ENCODE measurements at places on chromosomes 1 and 21. TPM values are rescaled to one million over a fixed set of nuclear protein-coding genes. Genes with fewer than 3 reads are reported as not detected.

CAMK1G gene
- total RNA-seq = 0.17 TPM

DNA sequence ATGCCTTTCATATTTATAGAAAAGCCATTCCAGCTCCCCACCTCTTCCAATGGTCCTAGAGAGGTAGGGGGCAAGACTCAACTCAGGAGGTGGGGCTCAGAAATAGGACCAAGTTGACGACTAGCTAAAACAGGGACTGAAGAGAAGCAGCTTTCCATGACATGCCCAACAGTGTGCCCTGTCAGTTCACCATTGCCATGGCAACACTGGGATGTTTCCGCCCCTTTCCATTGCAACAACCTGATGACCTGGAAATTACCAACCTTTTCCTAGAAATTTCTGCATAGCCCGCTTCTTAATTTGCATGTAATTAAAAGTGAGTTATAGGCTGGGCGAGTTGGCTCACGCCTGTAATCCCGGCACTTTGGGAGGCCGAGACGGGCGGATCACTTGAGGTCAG, 22.4 kb upstream of the INTS3 start:
- H3K27ac ChIP-seq = no peak overlapping the region
- H3K4me3 ChIP-seq = no peak overlapping the region
- H3K36me3 ChIP-seq = no peaks in the 10 kb centered on the region
- DNase-seq = no peak
- no peaks in the 10 kb centered on the region for H3K27me3 ChIP-seq

OR2L2 gene
- total RNA-seq = not detected

DNA sequence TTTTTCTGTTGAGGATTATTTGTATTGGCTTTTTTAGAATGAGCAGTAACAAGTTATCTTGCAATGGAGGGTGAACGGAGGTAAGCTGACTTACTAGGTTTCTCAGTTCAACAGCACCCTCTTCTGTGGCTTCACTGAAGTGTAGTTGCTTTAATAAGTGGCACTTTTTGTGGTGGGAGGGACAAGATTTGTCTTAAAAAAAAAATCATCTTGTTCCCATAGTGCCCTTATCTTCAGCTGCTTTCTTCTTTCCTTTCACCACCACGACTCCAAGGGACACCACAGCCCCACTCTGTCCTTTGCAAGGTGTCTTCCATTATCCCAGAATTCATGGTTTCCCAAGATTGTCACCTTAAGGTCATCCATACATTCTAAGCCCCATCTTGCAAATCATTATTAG, 92.9 kb downstream of the PIGK start:
- no peaks in the 10 kb centered on the region for H3K36me3 ChIP-seq
- no peak for DNase-seq
- no peak overlapping the region for H3K4me3 ChIP-seq
- H3K4me1 ChIP-seq = no peaks in the 10 kb centered on the region

DNA sequence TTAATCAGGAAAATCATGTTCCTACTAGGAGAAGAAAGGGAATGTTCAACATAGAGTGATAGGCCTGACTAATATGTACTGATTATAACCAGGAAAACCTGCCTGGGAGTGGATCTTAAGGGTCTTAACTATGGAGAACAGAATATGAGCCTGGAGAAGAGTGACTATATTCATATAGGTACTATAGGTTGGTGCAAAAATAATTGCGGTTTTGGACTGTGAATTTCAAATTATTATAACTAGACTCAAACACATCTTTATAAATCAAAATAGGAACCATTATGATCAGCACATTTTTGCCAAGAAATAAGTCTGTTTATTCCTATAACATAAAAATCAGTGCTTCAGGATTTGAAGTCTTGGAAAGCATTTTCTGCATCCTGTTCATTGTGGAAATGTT, 189.8 kb upstream of the ADAMTS5 start:
- H3K27me3 ChIP-seq = no peaks in the 10 kb centered on the region
- no peak overlapping the region for H3K27ac ChIP-seq
- no peaks in the 10 kb centered on the region for H3K36me3 ChIP-seq
- H3K4me3 ChIP-seq = no peak overlapping the region
- H3K4me1 ChIP-seq = no peaks in the 10 kb centered on the region

DNA sequence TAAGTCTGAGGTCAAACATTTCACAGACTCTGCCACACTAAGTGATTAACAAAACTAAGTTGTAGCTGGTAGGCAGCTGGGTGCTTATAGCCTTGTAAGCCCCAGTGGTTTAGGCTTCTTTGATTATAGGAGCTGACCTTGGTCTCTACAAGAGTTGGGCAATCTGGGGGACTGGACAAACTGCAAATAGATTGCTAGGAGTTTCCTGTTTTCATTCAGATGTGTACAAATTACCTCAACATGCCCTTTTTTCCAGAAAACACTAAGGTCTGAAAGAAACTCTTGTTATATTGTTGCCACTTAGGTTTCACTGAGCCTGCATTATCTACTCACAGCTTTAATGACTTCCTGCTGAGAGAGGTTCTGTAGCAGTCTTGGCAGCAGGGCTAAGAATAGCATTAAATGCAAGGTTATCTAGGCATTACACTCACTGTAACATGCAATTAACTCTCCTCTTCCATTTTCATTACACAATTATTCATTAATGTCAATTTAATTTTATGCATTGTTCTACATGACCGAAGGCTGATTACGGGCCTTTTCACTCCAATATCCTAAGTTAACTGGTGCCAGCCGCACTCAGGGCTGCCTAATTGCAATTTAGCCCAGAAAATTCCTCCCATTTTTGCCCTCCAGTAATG, 314.0 kb downstream of the LMO4 start:
- no peaks in the 10 kb centered on the region for H3K4me1 ChIP-seq
- no peak overlapping the region for H3K4me3 ChIP-seq
- no peaks in the 10 kb centered on the region for H3K36me3 ChIP-seq
- no peak overlapping the region for H3K27ac ChIP-seq
- DNase-seq = no peak
- H3K27me3 ChIP-seq = no peaks in the 10 kb centered on the region

GRCh38 chr1:226519716-226520598, 28.6 kb upstream of the STUM start:
- H3K27ac ChIP-seq = no peak overlapping the region
- no peaks in the 10 kb centered on the region for H3K36me3 ChIP-seq
- no peak for DNase-seq
- H3K4me1 ChIP-seq = no peaks in the 10 kb centered on the region
- H3K4me3 ChIP-seq = no peak overlapping the region

TBX15 gene
- 50.7 TPM for total RNA-seq

ENO1 gene
- 314 TPM for total RNA-seq

MCOLN2 gene
- total RNA-seq = 0.19 TPM

GRCh38 chr1:29209173-29209572, 21.6 kb downstream of the MECR start:
- H3K27me3 ChIP-seq = no peaks in the 10 kb centered on the region
- H3K36me3 ChIP-seq = no peaks in the 10 kb centered on the region
- no peaks in the 10 kb centered on the region for H3K4me1 ChIP-seq
- no peak for DNase-seq

GNAT2 gene
- total RNA-seq = 0.20 TPM

ZNF695 gene
- total RNA-seq = not detected
